Activated T-helper 1 cell treated with Interleukin-2 at 50 U/mL for 16 hours (primary cell): ENCODE measurements at places on chromosomes 12 and 14.

DNA sequence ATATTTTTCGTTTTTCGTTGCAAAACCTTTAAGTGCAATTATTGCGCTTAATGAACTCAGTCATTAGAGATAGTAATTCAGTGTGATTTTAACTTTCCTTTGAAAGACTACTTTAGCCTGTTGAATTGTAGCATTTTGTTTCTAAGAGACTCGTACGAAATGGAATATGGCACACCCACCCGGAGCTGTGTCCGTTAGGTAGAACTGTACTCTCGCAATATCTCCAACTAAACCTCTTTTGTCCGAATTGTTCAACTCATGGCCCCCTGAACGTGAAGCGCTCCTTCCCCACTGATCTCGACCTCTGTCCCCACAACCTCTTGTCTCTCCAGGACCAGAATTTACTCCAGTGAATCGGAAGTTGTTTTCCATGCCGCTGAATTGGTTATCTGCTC lies 800 bp downstream of the PCNX4 start:
- DNase-seq, result no peak

DNA sequence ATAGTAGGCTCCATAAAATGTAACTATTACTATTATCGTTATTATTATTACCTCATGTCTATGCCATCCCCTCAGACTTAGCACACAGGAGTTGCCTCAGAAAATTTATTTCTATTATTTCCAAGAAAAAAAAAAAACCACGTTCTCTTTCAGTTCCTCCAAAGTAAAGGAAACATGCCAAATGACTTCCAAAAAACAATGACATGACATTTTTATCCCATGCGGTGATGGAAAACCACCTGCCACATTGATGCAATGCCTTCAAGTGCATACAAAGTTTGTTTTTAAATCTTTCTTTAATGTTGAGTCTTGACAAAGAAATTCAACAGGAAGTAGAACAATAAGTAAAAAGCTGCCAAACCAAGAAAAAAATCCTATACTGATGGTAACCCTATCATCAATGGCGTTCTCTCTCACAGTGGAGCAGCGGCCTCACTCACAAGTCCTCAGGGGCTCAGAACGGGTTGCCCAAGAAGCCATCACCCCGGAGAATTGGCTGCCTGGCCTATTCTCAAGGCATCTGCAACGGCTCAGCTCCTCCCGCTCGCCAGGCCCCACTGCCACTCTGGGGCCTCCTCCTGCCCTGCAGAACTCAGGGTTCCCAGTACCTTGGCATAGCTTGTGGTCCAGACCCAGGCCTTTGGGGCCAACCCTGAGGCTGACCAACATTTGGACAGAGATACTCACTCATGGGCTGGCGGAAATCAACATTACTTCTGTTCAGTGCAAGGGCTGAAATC lies 51.9 kb downstream of the SERPINA3 start:
- no peak for DNase-seq

DNA sequence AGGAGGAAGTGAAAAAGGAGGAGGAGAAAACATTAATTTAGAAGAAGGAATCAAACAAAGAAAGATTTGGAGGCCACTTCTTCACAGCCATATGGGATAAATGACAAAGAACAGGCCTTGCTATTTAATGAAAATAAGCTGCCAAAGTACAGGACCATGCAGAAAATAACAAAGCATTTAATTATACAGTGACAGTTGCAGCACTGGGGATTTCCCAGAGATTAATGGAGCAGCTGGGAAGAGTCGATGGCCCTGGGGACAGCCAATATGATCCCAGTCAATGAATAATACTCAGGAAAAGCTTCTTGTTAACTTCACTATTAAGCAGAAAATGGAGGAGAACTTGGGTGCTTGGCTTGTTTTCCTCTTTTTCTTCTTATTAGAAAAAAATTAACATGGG lies 34.6 kb downstream of the RERG start:
- DNase-seq, result no peak

- DNase-seq, result no peak
Measured at GRCh38 chr14:54809767-54810166, 92.9 kb downstream of the GCH1 start.

DNA sequence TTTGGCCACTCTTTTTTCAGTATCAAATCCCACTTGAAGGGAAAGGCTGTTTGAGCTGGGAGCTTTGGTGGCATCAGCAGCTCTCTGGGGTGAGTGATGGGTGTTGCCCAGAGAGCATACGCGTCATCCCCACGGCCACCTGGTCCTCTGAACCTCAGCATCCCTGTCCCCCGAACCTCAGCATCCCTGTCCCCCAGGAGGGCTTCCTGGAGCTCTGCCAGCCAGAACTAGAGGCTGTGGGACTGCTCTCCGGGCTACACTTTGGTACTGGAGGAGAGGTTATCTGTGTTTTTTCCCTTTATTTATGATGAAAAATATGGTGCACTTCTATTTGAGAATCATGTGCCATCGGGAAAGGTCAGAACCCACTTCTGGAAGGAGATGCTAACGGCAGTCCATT lies 131.5 kb upstream of the RTL1 start:
- DNase-seq, result no peak

DNA sequence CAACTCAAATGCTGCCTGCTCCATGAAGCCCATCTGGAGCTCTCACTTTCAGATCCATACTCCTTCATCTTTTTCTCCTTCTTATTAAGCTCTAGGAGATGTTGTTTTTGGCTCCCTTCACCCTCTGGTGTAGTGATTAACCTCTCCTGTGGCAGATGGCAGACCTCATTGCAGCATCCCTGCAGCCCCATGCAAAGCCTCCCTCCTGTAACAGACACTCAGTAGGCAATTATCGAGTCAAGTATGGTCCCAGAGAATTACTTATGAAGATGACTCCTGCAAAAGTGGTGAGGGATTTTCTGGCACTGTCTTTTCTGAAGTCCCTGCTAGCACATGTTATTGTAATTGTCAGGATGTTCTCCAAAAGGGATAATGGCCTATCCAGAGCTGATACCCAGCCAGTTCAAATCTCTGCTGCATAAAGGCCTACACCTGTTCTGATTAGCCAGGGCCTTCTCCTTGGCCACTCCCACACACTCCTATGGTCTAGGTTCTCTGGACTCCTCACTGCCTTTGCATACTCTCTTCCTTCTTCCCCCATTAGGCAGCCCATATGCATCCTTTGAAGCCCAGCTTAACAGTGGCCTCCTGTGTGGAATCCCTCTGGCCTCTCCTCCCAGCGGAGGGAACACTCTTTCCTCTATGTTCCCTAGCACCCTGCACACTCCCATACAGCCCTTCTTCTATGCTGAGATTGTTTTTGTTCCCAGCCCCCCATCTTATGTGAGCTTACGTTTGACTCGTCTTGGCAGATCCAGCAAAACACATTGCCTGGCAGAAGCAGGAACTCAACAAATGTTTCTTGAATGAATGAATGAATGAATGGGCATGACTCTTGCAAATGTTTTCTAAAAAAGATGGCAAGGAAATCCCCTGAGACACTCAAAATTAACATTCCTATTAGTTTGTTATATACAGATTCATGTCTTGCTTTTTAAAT lies 43.9 kb upstream of the MDM1 start:
- DNase-seq, result no peak

- no peak for DNase-seq
Measured at GRCh38 chr14:51157012-51157411, 62.1 kb upstream of the TRIM9 start.

DNA sequence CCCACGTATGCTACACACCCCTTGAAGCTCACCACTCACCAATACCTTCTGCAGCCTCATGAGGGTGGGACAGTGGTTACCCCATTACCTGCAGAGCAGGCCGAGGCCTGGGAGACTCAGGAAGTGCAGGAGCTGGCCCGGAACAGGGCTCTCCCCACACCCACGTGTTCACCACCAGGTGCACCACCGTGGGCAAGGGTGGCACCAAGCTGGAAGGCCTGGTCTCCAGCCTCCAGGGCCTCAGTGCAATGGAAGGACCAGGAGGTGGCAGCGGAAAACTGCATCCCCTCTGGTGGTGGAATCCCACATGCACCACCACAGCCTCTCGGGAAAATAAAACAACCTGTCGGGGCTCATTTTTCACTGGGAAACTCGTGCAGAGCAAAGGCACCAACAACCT lies 36.4 kb downstream of the ITPK1 start:
- no peak for DNase-seq

DNA sequence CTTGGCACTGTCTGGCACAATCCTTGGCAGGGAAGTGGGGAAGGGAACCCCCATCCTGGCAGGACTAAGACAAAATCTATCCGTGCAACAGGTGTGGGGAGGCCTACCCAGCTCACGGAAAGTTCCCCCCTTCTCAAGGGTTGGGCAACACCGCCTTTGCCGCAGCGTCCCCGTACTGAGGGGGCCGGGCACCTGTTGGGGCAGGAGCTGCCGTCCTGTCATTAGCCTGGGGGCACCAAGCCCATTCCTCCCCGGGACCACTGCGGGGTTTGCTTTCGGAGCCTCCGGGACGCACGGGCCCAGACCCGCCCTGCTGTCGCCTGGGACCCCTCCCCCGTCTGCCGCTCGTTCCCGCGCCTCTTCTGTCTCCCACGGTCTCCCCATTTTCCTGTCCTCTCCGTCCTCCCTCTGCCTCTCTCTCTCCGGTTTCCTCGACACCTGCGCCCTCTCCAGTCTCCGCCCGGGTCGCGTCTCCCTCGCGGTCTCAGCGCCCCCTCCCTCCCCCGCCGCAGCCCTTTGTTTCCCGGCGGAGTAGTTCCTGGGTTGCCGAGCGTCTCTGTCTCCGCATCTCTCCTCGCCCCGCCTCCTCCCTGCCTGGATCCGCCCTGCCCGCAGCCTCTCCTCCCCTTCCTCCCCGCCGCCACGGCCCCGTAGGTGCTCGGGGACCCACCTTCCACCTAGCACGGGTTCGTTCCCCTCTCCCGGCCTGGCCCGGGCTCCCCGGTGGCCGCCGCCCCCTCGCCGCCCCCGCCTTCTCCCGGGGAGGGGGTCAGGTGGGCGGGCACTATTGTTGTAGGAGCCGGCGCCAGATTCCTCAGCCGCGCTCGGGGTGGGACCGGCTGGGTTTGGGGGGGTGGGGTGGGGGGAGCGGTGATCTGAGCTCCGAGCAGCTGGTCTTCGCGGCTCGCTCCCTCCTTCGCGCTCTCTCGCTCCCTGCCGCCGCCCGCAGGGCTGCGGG lies at the start of gene CACNB3:
Gene CACNB3, plus strand, starts transcription at position 624 of the 958 bp plus-strand sequence. CDS start 434 bp downstream, outside the sequence.
- peak; percentile 67 for DNase-seq

GRCh38 chr12:129997239-129997638 lies 93.4 kb upstream of the TMEM132D start:
- no peak for DNase-seq

DNA sequence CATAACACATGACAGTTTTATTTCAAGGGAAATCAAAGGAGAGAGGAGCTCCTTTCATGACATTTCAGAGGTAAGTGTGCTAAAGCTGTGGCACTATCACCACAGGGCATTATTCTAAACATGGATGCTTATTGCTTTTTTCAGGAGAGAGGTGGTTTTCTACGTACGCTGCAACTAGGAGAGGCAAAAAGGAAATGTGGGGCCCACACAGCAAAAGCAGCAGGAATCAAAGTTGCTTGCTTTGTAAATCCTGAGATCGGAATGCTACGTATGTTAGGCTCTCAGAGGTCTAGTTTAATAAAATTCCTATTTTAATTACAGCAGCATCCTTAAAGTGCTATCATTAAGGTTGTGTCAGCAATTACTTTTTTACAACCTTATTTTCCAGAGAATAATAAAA lies 55.0 kb upstream of the GRIP1 start:
- DNase-seq, result no peak

DNA sequence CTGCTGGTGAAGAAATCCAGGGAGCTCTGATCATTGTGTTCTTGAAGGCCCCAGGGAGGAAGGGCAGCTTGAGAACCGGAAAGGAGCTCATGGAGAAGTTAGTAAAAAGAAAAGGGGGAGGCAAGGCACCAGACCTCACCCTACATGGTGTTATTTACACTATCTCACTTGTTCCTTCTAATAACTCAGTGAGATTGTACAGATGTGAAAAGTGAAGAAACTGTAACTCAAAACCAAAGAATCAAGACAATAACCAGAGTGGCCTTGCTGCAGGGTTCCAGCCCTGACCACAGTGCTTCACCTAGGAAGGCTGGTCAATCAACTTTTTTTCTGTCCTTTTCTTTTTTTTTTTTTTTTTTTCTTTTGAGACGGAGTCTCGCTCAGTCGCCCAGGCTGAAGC lies 353.6 kb downstream of the TMTC2 start:
- DNase-seq, result no peak

DNA sequence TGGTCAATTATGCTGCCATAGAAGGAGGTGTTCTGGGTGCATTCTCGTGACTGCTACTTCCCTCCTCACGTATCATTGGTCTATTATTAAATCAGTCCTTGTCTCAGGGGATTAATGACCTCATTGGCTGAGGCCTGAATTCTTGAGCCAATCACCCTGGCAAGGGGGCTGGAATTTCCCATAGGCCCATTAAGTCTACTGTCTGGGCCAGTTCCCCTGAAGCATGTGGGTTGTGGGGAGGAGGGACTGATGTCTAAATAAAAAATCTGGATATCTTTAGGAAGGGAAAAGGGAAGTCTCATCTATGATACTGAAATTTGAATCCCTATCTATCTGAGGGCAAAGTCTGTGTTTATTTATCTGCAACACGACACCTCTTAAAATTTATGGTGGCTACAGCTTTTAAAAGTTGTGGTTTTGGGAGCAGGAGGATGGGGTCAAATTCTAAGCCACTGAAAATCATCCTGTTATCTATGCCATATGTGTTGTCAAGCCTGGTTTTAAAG lies 71.9 kb downstream of the DYRK2 start:
- no peak for DNase-seq

DNA sequence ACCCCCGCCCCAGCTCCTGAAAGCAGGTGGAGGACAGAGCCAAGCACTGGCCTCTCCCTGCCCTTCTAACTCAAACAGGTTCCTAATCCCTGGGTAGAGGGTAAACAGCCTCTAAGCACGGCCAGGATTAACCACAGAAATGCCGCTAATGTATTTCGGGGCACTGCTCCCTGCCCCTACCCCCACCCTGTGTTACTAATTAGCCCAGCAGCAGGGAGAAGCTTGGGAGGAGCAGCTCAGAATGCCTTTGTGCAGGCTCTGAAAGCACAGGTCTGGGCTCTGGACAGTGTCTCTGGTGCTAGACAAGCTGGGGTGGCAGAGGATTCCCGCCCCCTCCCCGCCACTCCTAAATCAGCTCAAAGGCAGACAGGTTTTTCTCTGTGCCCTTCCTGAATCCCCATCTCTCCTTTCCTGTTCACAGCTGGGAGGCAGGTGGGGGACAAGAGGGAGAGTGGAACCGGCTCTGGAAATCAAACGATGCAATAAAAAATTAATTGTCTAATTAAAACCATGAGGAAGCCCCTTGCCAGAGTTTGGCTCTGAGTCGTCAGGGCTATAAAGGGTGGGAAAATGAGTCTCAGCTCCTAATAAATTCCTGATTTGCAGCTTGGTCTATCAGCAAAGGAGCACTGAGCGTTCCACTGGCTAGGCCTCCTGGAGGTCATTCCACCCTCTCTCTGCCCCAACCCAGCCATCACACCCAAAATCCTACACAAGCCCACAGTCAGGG lies 53.0 kb downstream of the SMUG1 start:
- DNase-seq, result no peak

DNA sequence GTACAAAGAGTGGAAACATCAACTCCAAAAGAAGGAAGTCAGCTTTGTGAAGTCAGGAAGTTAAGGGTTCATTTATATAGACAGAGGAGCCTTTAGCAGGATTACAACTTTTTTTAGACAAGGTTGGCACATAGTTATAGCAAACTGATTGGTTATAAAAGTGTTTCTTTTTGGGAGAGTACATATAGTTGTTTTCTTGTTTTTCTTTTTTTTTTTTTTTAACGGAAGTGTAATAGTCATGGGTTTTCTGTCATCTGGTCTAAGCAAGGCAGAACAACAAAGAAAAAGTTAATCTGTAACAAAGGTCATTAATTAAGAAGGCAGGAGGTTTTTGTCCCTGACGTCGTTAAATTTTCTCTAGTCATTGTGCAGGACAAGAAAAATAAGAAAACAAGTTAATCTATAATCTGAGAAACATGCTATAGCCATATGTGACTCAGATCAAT lies 13.0 kb upstream of the MFAP5 start:
- no peak for DNase-seq
